ENCODE measurements at places on chromosomes 4 and X.

- DNase-seq = no peak
Observed at GRCh38 chr4:87232216-87232615, 11.8 kb upstream of the KLHL8 start.

- no peak for DNase-seq
Observed at GRCh38 chr4:1500966-1501753, 94.9 kb upstream of the NKX1-1 start.

- no peak for DNase-seq
Observed at GRCh38 chr4:162700358-162700757, 466.3 kb downstream of the NAF1 start.

DNA sequence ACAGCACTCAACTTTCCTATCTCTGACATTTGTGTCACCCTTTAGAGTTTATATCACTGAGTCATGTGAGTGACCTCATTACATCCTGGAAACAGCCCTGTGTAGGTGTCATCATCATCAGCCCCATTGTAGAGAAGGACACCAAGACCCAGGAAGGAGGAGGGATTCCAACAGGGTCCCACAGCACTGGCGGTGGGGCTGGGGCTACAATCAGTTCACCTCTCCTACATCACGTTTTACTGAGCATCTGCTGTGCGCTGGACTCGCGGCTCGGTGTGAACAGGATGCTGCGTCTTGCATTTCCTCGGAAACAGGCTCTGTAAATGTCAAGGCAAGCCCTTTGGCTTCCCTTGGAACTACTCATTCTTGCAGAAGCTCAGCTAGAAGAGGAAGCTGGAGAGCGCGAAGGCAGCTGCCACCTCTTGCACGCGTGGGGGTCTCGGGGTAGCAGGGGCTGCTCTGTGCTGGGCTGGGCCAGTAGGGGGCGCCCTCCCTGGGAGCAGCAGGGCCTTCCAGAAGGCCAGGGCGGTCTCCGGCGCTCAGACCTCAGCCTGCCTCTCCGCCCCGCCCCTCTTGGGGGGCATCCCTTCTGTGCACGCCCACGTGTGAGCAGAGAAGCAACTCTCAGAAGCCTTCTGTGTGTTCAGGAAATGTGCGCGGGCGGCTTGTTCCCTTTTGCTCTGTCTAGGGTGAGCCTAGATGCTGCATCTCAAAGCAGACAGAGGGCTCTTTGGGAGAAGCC, 29.0 kb downstream of the REELD1 start:
- DNase-seq = no peak

GRCh38 chrX:71938371-71938770, 27.7 kb downstream of the NHSL2 start:
- no peak for DNase-seq

DNA sequence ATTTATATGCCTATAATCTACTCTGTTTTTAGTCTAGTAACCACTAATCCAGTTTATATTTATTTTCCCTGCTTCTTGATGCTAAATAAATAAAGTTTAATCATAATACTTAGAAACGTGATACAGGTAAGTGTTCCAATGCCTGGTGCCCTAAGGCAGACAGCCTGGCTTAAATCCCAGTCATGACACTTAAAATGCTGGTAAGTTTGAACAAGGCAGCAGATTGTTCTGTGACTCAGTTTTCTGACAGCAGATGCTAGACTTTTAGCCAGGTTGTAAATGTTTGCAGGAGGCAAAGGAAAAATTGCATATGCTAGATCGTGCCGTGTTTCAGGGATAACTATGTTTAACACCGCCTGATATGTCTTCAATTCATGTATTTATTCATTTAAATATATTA, 2661.6 kb downstream of the PCDH7 start:
- no peak for DNase-seq

Measured in stimulated activated CD8-positive, alpha-beta memory T cell treated with anti-CD3 and anti-CD28 coated beads, Interleukin-2, amount 100 ng/mL, for 1 hour (primary cell).